IMR-90 (cell line): ENCODE measurements at places on chromosomes 3 and 15. TPM values are rescaled to one million over a fixed set of nuclear protein-coding genes. Genes with fewer than 3 reads are reported as not detected.

The LRRN1 gene
- total RNA-seq = under 0.01 and 0.18 TPM in 2 replicates

The AMT gene
- total RNA-seq = 0.28 and 0.36 TPM in 2 replicates

The GRIP2 gene
- total RNA-seq = under 0.01 TPM in 1 of 2 replicates, not detected in the other

The CLDN18 gene
- total RNA-seq = not detected in 2 replicates

The RTP1 gene
- not detected in 2 replicates for total RNA-seq

The UNC13C gene
- not detected in 2 replicates for total RNA-seq

The GRM7 gene
- total RNA-seq = not detected in 2 replicates

The TM4SF18 gene
- total RNA-seq = under 0.01 TPM in 1 of 2 replicates, not detected in the other

The GPR62 gene
- total RNA-seq = under 0.01 TPM in 1 of 2 replicates, not detected in the other

The TMC3 gene
- not detected in 2 replicates for total RNA-seq

The KCNMB2 gene
- not detected in 2 replicates for total RNA-seq

The MESP1 gene
- total RNA-seq = under 0.01 TPM in 1 of 2 replicates, not detected in the other

The DGKG gene
- 2.5 and 4.1 TPM in 2 replicates for total RNA-seq

The CAV3 gene
- 0.28 and 0.36 TPM in 2 replicates for total RNA-seq

The SSR3 gene
- 606 and 608 TPM in 2 replicates for total RNA-seq

The SMCO1 gene
- total RNA-seq = not detected in 2 replicates

The SEMA7A gene
- total RNA-seq = 27.8 and 30.5 TPM in 2 replicates

The CHRD gene
- total RNA-seq = under 0.01 TPM in 1 of 2 replicates, not detected in the other

The AGBL1 gene
- not detected in 2 replicates for total RNA-seq

The TGM5 gene
- total RNA-seq = not detected in 2 replicates

The ACKR2 gene
- total RNA-seq = not detected in 2 replicates

The P3H2 gene
- 54.7 and 74.4 TPM in 2 replicates for total RNA-seq

The ACVR2B gene
- total RNA-seq = 1.3 and 1.4 TPM in 2 replicates

The CTXND1 gene
- not detected in 2 replicates for total RNA-seq

The CELSR3 gene
- total RNA-seq = 0.18 and 0.28 TPM in 2 replicates

The ACSBG1 gene
- not detected in 2 replicates for total RNA-seq

The BCHE gene
- 1.6 and 1.9 TPM in 2 replicates for total RNA-seq

The RCCD1 gene
- total RNA-seq = 3.9 and 4.4 TPM in 2 replicates

The P2RY14 gene
- total RNA-seq = not detected in 2 replicates

The GOLGA6L10 gene
- under 0.01 and 0.28 TPM in 2 replicates for total RNA-seq

The CALML4 gene
- 0.36 and 0.56 TPM in 2 replicates for total RNA-seq

The RTP3 gene
- 0.18 TPM in 1 of 2 replicates, not detected in the other for total RNA-seq

The PPIB gene
- total RNA-seq = 1,601 and 1,682 TPM in 2 replicates

The CCDC13 gene
- 0.18 and 0.28 TPM in 2 replicates for total RNA-seq

The GPR171 gene
- not detected in 2 replicates for total RNA-seq

The RASL12 gene
- total RNA-seq = under 0.01 and 0.18 TPM in 2 replicates

The GPR149 gene
- total RNA-seq = not detected in 2 replicates

The B3GALNT1 gene
- 8.2 and 8.6 TPM in 2 replicates for total RNA-seq

The LRRC31 gene
- total RNA-seq = not detected in 2 replicates

The NEK10 gene
- total RNA-seq = 6.6 and 7.5 TPM in 2 replicates
